ENCODE measurements at places on chromosomes 5 and 9.

- DNase-seq: no peak
Observed at GRCh38 chr5:37814699-37815098, 25.1 kb downstream of the GDNF start.

- DNase-seq: no peak
Observed at GRCh38 chr5:138824924-138825863, 49.9 kb downstream of the LRRTM2 start.

DNA sequence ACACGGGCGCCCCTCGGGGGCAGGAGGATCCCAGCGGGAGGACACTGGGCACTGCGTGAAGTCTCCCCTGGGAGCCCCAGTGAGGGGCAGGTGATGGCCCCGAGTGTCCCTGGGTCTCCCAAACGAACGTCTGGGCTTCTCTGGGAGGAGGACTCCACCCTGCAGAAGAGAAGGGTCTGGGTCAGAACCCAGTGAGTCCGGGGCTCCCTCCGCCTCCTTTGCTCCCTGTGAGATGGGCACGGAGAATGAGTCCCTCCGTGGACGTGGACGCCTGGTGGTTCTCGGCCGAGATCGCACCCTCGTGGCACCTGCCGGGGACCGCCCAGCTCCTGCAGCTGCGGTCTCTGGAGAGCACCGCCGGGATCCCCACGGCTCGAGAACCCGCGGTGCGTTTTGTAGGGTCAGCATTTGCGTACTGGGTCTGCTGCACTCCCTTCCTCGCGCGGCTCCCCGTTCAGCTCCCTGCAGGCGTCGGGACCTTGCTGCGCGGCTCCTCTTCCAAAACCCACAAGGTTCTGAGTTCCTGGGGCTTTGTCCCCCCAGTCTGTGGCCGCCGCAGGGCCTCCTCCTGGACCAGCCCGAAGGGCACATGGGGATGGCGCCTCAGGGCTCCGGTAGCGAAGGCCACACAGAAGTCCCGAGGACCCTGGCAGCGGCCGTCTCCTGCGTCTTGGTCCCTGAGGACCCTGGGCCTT, 10.2 kb upstream of the CEP72 start:
- DNase-seq: no peak

DNA sequence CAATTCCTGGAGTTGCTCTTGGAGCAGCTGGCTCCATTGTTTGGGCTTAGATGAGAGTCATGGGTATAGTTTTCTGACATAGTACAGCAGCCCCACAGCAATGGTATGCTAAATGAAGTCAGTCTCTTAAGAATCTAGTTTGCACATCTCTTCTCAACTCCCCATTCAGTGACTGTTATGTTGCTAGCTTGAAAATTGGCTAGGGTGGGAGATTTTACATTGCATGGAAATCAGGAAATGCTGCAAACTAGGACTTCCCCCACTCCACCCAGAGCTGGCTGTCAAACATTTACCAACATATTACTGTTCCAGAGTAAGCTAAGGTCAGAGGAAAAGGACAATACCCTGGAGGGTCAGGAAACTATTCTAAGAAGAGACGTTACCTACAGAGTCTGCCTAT, 17.6 kb upstream of the FCHO2 start:
- DNase-seq: no peak

- no peak for DNase-seq
Observed at GRCh38 chr9:94449486-94449885, 105.4 kb upstream of the PCAT7 start.

DNA sequence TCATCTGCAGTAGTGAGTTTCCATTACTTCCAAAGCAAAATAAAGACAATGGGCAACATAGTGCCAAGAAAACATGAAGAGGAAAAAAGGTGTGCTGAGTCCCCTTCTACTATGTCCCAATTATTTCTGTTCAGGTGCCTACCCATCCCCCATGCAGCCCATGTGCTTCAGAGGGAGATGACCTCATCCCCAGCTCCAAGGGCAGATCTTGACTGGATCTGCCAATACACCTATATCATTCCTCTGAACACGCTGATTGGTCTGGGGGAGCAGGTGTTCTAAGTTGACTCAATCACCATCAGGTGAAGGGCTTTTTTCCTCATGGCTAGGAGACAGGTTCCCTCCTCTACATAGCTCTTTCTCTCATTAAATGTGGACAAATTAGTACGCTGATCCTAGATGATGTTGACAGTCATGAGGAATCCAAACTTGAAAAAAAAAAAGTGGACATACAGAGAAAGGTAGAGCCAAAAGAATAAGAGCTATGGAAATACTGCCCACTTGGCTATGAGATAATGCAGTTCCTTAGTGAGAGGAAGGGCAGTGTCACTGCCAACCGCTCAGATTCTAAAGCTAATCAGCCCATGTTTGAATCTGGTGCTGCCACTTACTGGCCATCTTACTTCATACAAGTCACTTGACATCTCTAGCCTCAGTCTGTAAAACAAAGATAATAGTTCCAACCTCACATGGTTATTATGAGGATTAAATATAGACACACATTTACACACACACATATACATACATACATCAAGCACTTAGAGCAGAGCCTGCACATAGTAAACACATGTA, 23.1 kb downstream of the PRELID2 start:
- peak; percentile 21 for DNase-seq

- no peak for DNase-seq
Observed at GRCh38 chr9:69376651-69377050, 51.6 kb downstream of the ENTREP1 start.

DNA sequence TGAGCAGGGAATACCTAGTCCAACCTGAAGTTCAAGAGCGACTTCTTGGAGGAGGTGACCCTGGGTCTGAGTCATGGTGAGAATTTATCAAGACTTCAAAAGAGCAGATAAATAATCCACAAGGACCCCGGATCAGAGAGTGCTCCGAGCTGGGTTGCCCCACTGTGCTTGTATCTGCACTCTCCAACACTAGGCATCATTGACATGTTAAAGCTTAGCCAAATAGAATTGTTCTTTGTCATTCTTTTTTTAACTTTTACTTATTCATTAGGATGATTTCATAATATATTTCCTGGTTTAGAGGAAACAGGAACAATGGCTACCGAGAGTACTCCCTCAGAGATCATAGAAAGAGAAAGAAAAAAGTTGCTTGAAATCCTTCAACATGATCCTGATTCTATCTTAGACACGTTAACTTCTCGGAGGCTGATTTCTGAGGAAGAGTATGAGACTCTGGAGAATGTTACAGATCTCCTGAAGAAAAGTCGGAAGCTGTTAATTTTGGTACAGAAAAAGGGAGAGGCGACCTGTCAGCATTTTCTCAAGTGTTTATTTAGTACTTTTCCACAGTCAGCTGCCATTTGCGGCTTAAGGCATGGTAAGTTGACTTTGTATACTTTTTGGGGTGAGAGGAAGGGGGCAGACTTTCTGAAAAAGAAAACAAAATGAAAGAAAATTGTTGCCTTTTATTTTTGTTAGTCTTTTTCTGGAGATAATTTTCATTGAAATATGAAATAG, at the start of gene CARD6:
Gene CARD6, plus strand, starts transcription at position 300 of the 738 bp plus-strand sequence. Its CDS starts 16 bp downstream, at position 316.
- peak; percentile 42 for DNase-seq

GRCh38 chr9:129558551-129559505, 62.1 kb downstream of the C9orf50 start:
- no peak for DNase-seq

DNA sequence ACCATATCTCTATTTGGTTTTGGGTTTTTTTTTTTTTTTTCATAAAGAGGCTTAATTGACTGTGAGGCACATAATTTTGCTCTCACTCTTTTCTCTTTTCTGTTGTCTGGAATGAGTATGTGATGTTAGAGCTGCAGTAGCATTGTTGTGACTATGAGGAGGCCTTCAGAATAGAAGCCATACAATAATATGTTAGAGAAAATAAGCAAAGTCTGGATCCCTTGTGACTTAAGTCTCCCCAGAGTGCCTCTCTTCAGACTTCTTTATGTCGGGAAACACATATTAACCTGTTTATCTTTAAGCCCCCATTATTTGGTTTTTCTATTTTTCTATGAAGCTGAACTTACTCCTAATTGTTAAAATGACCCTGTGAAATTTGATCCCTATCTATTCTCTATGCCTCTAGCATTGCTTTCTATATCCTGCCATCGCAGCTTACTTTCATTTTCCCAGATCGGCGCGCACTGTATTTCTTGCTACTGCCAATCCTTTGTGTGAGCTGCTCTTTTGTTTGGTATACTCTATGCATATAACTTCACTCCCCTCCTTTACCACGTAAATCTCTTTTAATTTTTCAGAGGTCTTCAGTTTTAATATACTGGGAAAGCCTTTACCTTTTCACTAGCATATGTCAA, 372.5 kb upstream of the KCNN2 start:
- no peak for DNase-seq

- no peak for DNase-seq
Observed at GRCh38 chr5:170010595-170010994, 30.3 kb upstream of the INSYN2B start.

GRCh38 chr5:167763772-167764171, 527.7 kb upstream of the WWC1 start:
- no peak for DNase-seq

GRCh38 chr9:136700959-136701667, 11.3 kb upstream of the DIPK1B start:
- DNase-seq: peak; percentile 84

- no peak for DNase-seq
Observed at GRCh38 chr5:3197304-3198073, 398.1 kb upstream of the IRX1 start.

- DNase-seq: no peak
Observed at GRCh38 chr5:76016258-76016657, 66.9 kb upstream of the SV2C start.

GRCh38 chr5:177389241-177390169, 5.3 kb downstream of the SLC34A1 start:
- peak; percentile 9 for DNase-seq

DNA sequence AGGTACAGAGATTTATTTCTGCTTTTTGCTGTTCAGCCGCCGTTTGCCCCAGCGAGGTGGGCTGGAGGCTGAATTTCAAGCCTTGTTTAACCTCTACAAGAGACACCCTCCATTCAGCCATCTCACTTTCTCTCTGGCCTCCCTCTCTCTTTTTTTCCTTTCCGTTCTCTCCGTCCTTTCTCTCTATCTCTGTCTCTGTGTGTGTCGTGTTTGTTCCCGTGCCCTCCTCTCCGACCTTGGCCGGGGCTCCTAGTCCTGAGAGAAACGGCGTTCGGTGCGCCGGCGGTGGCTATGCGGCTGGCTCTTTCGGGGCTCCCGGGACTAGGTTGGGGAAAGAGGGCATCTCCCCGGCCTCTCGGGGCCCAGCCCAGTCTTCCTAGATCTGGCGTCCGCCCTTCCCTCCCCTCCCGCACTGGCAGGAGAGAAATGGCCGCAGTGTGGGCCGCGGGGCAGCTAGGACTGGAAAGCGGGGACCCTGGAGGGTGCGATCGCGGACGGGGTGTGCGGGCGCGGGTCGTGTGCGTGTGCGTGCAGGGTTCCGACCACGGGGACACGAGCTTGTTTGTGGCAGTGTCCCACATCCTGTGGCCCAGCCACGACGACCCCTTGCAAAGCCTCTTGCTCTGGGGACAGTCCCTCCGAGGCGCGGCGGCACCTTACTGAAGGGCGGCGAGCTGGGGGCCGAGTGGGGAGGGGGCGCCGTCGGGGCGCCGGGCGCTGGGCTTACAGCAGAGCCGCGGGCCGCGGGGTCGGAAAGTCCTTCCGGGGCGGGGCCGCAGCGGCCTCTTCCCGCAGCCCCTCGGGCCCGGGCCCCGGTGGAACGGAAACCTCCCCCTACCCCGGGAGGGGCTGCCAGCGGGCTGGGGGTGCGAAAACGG, 5.7 kb downstream of the LHX2 start:
- no peak for DNase-seq

DNA sequence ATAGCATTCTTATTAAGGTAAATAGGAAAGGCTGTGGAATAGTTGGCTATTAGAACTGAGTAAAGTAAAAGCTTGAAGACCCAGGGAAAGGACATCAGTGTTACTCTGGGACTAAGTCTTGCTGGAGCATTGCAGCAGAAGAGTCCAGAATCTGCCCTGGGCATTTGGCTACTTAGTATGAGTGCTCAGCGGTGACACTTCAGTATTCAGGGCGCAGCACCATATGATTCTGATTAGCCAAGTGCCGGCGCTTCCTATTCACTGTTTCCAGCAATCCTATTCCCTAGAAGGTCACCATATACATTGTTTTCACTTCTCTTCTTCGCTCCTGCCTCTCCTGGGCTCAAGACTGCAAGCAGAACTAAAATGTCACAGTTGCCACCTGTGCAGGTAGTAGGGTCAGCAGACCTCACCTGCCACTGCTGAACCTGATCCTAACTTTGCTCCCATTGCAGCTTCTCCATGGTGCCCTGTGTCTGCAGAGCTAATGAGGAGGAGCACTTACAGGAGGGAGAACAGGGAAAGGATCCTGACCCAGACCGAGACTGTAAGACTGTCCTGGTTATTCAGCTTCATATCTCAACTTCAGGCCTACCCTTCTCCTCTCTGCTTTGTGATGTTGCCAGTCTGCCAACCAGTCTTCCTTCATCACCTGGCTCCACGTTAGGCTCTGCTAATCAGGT, 313.6 kb upstream of the PIK3R1 start:
- no peak for DNase-seq

DNA sequence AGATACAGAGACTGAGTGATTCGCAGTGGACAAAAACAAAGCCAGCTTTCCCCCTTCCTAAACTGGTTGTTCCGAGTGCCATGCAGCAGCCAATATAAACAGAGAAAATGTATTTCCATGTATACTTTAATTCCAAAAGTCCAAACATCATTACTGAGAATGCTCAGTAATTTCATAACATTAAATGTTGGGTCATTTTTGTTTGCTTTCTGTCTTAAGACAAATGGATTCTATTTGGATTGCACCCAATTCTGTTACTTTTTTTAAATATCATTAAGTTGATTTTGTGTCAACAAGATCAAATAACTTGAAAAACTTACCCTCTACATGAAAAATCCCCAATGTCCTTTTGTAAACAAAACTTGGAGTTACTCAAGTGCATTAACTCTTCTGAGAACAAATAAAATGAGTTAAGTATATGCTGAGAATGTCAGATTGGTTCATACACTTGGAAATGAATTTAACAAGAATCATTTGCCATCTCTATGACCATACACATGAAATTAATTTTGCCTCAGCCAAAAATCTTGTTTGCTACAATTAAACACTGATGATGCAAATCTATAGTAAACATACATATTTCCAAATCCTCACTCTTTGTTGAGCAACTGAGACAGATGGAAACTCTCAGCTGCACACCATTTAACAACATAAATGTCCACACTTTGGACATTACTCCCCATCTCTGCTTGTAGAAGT, 19.4 kb downstream of the LURAP1L start:
- no peak for DNase-seq

DNA sequence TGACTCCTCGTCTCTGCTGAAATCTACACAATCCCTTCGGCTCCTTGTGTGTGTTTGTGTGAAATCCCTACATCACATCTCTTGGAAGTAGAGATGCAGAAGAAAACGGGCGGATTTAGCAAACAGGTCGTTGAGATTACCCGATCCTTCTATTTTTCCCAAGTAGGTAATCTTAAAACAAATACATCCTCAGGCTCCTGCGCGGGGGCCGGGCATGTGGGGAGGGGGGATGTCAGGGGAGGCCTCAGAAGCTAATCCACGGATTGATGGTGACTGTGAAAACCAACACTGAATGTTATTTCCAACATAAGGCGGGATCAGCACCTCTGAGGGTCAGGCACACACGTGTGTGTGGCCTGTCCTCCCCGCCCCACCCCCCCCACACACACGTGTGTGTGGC, 137.8 kb downstream of the ROR2 start:
- no peak for DNase-seq

Data from hematopoietic multipotent progenitor cell (in vitro differentiated cells).